Posterior vena cava (tissue), 2 donors: ENCODE measurements at places on chromosomes 2 and 18. TPM values are rescaled to one million over a fixed set of nuclear protein-coding genes. Genes with fewer than 3 reads are reported as not detected.

- no peak for DNase-seq
Observed at GRCh38 chr18:67199993-67200617, 316.4 kb downstream of the DSEL start.

DNA sequence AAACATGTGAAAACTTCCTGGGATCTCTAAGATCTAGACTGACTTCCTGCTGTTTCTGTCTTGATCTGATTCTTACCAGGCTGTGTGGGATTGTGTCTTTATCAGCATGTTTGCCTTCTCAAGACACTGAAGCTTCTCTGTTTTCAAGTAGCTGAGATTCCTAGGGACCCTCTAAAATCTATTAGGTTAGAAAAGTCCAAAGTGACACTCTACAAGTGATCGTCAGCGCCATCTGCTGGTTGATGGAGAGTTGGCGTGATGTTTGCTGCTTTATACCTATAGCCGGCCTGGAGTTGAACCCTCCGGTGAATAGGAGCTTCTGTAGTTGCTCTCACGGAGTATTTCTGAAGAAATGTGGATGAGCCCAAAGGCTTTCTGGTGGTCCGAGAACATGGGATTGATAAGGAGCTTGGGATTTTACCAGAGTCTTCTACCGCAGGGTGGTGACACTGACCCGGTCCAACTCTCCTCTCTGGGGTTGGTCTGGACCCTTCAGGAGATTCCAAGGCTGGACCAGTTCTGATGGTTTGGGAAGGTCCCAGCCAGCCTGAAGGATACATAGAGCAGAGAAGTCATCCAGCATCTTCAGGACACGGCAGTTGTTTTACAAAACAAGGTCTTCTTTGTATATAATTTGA lies 96.0 kb upstream of the TTC39C start:
- peak; percentile 90 for DNase-seq

- no peak for DNase-seq
Observed at GRCh38 chr18:73987247-73987980, 160.2 kb downstream of the FBXO15 start.

DNA sequence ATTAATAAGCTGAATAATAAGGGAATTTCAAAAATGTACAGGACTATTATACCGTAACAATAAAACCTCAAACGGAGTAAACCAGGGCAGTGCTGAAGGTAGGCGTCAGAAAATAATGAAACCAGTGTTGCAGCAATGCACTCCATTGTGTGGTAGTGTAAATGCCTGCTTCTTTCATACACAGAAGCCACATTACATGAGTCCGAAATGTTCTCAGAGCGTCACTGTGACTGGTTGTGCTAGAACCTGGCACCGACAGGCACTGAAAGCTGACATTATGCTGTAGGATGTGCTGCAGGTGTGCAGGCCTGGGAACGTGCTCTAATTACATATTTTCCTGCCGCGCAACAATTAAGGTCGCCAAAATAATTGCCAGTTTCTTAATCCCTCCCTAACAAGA lies 53.3 kb downstream of the ZEB2 start:
- DNase-seq = no peak

- no peak for DNase-seq
Observed at GRCh38 chr18:58416704-58417683, 211.9 kb downstream of the ALPK2 start.

- DNase-seq = no peak
Observed at GRCh38 chr2:174666845-174667244, 69.2 kb upstream of the WIPF1 start.

DNA sequence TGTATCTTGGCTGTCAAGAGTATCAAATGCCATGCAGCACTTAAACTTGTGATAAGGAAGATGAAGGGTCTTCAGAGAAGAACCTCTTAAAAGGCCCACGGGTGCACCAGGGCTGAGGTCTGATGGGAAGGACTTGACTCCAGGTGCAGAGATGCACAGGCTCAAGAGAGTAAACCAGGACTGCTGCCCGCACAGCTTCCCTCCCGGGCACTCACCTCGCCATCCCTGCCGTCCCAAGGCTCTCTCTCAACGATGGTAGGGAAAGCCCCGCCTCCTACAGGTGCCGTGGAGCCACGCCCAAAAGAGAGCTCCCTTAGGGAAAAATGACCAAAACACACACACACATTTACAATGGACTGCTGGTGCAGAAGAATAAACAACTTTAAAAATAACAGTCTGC lies 27.9 kb downstream of the PDIA6 start:
- DNase-seq = no peak

DNA sequence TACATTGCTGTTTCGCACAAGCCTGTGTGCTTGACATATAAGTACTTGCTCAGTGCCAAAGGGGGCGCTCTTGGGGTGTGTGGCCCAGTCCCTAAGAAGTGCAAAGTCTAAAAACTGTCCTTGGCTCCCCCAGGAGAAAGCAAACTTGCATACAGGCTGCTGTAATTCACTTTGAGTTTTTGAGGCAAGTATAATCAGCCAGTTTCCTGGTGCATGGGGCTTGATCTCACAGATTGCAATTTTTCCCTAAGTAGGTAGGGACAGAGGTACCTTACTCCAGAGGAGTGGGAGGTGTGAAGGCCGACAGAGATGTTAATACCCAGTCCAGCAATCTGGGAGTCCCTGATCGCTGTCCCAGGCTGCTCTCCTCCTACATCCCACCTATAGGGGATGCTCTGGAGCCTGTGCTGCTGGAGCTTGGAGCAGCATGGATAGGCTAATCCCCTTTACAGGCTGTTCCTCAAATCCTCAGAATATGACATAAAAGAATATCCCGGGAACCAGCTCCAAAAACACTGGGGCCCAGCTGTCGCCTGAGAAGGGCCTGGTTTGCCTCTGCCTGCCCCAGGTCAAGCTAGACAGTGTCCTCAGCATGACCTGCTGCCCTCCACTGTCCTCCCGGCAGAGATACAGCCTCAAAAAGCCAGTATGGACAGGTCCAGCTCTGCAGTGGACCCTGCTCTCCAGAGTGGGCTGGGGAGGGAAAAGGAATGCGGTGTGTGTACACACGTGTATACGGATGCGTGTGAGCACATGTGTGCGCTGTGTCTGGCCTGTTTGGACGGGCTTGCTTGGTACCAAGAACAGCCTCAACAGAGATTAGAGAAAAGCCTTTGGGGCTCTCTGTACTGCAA lies 136.5 kb upstream of the HAAO start:
- DNase-seq = no peak

- no peak for DNase-seq
Observed at GRCh38 chr2:209086761-209087160, 337.1 kb upstream of the MAP2 start.

DNA sequence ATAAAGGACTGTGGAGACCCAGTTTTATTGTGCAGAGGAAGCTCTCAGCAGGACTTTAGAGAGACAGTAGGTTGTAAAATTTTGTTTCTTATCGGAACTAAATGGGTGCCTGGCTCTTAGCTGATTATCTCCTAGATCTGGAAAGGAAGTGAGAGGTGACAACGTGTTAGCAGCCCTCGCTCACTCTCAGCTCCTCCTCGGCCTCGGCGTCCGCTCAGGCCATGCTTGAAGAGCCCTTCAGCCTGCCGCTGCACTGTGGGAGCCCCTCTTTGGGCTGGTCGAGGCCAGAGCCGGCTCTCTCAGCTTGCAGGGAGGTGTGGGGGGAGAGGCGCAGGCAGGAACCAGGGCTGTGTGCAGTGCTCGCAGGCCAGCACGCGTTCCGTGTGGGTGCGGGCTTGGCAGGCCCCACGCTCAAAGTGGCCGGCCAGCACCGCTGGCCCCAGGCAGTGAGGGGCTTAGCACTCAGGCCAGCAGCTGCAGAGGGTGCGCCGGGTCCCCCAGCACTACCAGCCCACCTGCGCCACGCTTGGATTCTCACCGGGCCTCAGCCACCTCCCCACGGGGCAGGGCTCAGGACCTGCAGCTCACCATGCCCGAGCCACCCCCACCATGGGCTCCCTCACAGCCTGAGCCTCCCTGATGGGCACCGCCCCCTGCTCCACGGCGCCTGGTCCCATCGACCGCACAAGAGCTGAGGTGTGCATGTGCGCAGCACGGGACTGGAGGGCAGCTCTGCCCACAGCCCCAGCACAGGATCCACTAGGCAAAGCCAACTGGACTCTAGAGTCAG lies 4.6 kb upstream of the MFF start:
- no peak for DNase-seq

DNA sequence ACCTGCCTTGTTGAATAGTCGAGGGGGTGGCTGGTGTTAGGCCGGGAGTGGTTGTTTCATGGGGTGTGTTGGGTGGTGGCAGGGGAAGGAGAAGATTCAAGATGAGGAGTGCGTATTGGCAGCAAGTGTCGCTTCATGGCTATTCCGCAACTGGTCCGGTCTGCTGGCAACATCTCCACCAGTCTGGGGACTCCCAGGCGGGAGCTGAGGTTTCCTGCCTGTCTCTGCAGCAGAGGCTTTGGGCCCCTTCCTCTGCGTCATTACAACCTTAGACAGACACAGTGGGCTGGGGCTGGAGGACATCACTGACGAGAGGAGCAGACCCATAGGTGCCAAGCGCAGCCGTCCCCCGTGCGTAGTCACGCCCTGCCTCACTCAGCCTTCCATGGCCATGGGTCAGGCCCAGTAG lies 64.0 kb upstream of the MCFD2 start:
- DNase-seq = no peak

GRCh38 chr2:235462415-235462790 lies 31.4 kb upstream of the AGAP1 start:
- no peak for DNase-seq

GRCh38 chr2:141411419-141411818 lies 719.4 kb downstream of the LRP1B start:
- no peak for DNase-seq

GRCh38 chr2:215712219-215712868 lies 276.5 kb upstream of the FN1 start:
- DNase-seq = no peak

- DNase-seq = no peak
Observed at GRCh38 chr2:29295845-29296244, 180.6 kb downstream of the CLIP4 start.

DNA sequence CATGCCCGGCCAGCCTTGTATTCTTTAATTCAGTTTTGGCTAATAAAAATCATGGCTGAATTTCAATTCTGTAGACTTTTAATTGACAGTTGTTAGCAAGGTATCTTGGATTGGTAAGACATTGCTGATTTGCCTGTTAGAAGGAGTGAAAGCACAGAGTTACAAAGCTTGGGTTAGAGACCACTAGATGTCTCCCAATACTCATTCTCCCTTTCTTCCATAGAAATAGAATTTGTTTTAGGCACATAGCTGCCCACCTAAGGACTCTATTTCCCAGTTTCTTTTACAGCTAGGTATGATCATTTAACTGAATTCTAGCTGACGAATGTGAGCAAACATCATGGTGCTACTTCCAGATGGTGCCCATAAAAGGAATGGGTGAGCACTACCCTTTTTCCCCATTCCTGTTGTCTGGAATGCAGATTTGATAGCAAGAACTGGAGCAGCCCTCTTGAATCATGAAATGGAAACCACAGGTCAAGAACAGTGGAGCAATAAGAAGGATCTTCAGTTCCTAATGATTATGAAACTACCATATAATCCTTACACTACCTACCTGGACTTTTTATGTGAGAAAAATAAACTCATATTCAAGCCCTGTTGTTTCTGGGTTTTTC lies 17.5 kb downstream of the PECR start:
- DNase-seq = no peak

GRCh38 chr2:120629241-120629895 lies 106.3 kb upstream of the GLI2 start:
- no peak for DNase-seq

DNA sequence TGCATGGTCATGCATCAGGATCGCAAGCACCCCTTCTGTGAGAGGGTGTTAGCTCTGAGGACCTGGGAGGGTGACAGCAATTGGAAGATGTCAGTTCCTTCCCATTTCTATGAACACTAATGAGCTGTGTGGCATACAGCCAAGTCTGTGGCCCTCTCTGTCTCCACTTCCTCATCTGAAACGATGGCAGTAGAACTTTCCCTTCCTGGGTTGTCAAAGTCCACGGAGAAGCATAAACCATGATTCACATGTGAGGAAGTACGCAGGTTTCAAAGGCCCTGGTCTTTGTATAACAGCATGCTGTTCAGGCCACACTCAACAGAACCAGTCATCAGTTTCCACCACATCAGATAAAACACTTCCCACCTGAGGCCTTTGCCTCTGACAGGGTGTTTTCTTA lies 167.4 kb upstream of the RAB6C start:
- DNase-seq = no peak

DNA sequence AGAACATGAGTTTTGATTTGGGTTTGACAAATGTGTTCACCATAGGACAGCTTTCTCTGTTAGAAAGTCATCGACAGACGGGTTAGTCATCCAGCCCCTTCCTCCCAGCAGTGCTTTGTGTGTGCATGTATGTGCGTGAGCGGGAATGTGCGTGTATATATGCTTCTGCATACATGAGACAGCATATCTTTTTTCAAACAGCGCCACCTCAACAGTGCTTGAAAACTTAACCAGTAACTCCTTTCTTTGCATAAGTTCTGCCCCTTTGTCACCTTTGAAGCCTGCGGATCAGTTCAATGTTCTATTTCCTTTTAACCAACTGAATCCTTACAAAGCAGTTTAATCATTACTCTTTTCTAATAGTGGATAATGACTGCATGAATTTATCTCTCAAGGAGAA lies 351.4 kb downstream of the LPIN1 start:
- DNase-seq = no peak

- no peak for DNase-seq
Observed at GRCh38 chr2:142601794-142602193, 275.7 kb upstream of the KYNU start.

DNA sequence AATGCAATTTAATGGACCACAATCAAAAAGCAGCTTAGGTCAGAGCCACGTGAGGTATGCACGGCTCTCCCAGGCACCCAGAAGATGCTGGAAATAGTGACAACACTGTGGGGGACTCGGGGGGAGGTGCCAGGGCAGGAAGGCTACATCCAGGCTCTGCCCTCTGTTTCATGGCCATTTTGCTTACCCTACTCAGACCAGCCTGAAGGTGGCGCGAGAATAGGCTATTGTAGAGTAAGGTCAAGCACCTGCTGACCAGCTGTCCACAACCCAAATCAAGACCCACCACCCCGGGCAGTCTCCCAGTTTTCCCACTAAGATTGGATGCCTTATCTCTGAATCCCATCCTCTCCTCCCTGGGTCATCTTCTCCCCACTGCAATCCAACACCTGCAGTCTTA lies 115.7 kb downstream of the VIT start:
- DNase-seq = no peak

DNA sequence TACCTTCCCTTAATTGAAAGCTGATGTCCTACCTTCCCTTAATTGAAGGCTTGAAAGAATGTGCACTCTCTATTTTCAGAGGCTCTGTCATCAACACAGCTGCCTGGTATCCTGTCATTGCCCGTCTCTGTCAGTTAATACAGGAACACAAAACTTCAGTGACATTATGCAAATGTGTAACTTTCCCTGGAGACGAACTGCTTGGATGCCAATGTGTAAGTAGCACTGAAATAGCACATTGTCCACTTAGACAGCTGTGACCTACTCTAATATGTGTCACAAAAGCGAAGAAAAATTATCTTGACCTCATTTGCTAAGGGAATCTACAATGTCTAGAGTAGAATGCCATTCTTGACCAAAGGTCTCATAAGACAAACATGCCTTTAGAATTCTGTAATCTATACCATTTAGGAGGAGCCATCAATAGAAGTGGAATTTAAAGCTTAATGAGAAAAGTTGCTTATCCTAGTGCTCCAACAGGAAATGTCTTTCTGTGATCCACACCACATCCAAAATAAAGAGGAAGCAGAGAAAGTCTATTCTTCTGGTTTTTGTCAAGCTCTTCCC lies 138.1 kb downstream of the BARD1 start:
- no peak for DNase-seq

The RSAD2 gene
- 6.9 TPM for total RNA-seq

The SPTBN1 gene
- total RNA-seq = 357 TPM

The ASB18 gene
- total RNA-seq = not detected

The FAM228A gene
- total RNA-seq = 2.2 TPM

The UPP2 gene
- total RNA-seq = not detected

The SF3B1 gene
- total RNA-seq = 190 TPM

The AGXT gene
- total RNA-seq = not detected

The ZNF396 gene
- total RNA-seq = 1.7 TPM

The DAW1 gene
- 0.37 TPM for total RNA-seq

The LDLRAD4 gene
- total RNA-seq = 52.3 TPM
